ENCODE measurements at places on chromosomes 7 and 10.

- no peak for DNase-seq
Observed at GRCh38 chr7:122544463-122544862, 154.5 kb downstream of the RNF133 start.

DNA sequence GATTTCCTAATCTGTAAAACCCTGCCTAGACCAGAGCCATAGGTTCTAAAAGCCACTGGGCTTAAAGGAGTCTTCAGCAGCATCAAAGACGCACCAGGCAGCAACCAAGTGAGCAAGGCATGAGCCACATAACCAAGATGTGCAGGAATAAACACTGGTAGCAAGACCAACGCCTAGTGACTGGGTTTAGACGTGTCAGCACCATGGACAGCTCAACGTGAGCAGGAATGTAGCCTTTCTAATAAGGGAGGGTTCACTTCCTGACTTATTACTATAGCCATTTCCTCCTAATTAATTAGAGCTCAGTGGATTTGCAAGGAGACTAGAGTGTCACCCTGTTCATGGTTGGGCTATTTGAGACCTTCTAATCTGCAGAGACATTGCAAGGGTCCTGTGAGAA lies 223.7 kb downstream of the LHFPL3 start:
- DNase-seq, result no peak

- peak; percentile 25 for DNase-seq
Observed at GRCh38 chr7:77537778-77538280, 734 bp downstream of the PTPN12 start.

DNA sequence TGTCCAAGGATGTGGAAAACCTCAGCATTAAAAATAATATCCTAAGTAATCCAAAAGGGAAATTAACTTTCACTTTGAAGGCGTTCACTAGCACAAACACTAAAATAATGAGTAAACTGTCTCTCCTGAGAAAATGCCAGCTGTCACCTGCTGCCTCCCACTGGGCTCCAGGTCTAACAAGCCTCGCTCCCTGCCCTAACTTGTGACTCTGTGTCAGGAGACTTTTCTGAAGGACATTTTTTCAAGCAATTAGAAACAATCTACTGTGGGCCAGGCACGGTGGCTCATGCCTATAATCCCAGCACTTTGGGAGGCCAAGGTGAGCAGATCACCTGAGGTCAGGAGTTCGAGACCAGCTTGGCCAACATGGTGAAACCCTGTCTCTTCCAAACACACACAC lies 72.8 kb upstream of the GLCCI1 start:
- no peak for DNase-seq

- no peak for DNase-seq
Observed at GRCh38 chr10:130764651-130765050, 546.9 kb downstream of the TCERG1L start.
